ENCODE measurements at places on chromosomes 6 and 20.

- DNase-seq, result no peak
These were observed 5.3 kb upstream of the FNDC1 start for GRCh38 chr6:159163901-159164370.

GRCh38 chr6:104955491-104955890, 1.4 kb upstream of the LIN28B start:
- DNase-seq, result no peak

DNA sequence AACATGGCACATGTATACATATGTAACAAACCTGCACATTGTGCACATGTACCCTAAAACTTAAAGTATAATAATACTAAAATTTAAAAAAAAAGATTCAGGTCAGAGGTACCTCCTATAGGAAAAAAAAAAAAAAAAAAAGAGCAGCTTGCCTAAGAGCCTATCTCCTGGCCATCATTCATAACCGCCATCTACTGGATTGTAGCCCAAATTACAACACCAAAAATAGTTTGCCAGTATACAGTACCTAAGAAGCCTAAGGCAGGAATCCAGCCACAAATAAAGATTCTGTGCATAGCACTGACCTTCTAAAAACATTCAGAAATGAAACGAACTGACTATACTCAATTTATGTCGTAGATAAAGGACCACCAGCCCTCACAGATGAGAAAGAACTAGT, 438.4 kb upstream of the ADGRB3 start:
- peak; percentile 27 for DNase-seq

- DNase-seq, result no peak
These were observed 80.9 kb downstream of the OPN5 start for GRCh38 chr6:47862731-47863130.

DNA sequence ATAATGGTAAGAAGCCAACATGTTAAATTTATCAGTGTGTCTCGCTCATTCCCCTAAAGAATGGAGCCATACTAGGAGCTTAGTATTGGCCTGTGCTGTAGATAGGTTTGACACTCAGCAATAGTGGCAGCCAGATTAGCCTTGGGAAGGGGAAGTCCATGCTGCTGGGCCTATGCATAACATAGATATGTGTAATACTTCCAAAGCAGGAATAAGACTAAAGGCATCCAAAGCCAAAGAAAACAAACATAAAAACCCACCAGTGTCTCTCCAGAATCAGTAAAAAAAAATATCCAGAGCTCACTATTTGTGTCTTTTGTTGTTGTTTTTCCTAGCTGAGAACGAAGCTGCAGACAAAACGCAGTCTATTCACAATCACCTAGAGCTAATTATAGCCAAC, 104.2 kb upstream of the STXBP5 start:
- no peak for DNase-seq

DNA sequence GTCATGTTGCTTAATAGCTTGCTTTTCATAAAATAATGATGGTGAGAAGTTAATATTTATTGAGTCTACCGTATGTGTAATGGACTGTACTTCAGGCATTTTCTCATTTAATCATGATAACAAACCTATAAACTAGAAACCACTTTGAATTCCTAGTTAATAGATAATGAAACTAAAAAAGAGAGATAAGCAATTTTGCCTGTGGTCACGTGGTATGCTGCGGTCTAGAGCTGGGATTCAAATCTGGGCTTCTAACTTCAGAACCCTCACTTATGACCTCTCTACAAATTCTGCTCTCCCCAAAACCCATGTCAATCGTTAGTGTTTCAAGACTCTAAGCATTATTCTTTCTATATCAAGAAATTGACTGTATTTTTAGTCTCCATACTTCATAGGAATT, 700.7 kb downstream of the PRKN start:
- DNase-seq, result no peak

DNA sequence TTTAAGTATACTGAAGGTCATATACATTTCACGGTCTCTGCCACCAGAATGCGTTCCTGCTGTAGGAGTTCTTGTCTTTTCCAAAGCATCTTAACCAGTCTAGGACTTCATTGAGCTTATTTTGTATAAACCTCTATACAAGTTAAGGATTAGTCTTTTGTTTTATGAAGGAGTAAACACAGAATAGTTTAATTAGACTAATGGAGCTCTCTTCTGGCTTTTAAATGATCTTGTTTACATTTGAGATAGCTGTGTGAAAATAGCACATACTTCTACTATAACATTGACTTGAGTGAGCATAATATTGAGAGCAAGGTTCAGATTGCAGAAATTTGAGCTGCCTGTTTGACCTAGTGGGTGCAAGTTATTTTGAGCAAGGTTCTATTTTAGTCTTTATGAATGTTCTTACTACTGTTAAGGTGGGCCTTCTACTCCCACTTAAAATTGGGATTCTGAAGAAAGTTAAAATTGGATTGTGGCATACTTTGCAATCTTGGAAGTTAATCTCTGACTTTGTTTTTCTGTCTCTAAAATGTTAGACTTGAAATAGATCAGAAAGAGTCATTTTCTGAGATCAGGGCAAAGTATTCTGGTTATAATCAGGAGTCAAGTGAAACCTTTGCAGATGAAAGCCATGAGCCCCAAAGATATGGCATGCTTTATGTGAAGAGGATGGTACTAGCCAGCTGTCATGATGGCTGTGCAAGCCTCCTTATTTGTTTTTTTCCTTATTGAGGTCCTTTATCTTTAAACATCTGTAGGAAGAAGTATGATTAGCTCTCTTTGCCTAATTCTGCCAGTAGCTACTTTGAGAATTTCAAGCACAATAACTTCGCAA, 41.8 kb downstream of the RPRD1B start:
- no peak for DNase-seq

- no peak for DNase-seq
These were observed 9.4 kb downstream of the MMP24 start for GRCh38 chr20:35235881-35236280.

DNA sequence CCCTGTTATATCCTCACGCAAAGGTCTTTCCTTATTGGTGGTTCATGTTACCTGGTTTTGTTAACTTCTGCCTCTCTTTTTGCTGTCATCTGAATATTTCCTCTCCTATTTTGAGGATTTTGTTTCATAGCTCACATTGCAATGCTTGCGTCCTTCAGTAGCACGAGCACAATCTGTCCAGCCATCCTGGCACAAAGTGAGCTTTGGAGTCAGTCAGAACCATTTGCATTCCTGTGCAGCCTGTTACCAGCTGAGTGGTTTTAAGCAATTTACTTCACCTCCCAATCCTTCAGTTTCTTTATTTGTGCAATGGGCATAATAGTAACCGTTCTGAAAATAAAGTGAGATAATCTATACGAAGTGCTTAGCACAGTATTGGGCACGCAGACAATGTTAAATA, 42.7 kb downstream of the AKAP7 start:
- no peak for DNase-seq

GRCh38 chr20:39785252-39785917, 823.2 kb downstream of the DHX35 start:
- no peak for DNase-seq

DNA sequence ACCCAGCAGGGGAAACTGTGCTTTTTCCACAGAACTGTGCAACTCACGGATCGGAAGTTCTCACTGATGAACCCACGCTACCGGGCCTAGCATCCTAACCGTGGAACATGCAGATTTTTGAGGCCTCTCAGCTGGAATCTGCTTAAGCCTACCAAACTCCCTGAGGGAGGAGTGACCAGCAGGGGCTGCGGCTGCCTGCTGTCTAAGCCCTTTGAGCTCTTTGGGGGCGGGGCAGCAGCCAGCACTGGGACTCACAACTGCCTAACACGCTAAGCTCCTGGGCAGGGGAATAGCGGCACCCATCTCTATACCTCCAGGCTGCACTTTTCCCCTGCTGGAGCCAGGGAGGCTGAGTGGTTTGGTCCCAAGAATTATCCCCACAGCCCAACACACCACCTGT, 20.4 kb upstream of the METTL24 start:
- no peak for DNase-seq

GRCh38 chr20:59149678-59150504, 13.7 kb upstream of the ZNF831 start:
- DNase-seq, result no peak

DNA sequence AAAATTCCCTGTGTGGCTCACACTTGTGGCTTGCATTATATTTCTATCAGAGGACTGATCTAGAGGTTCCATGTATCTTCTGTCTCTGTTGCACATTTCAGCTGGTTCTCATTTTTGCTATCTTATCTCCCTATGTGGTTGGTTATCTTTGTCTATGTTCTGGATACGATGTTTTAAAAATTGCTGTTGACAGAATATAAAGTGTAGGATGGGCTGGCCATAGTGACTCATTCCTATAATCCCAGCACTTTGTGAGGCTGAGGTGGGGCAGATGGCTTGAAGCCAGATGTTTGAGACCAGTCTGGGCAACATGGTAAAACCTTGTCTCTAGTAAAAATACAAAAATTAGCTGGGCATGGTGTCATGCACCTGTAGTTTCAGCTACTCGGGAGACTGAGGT, 9.9 kb upstream of the ULBP3 start:
- DNase-seq, result no peak

DNA sequence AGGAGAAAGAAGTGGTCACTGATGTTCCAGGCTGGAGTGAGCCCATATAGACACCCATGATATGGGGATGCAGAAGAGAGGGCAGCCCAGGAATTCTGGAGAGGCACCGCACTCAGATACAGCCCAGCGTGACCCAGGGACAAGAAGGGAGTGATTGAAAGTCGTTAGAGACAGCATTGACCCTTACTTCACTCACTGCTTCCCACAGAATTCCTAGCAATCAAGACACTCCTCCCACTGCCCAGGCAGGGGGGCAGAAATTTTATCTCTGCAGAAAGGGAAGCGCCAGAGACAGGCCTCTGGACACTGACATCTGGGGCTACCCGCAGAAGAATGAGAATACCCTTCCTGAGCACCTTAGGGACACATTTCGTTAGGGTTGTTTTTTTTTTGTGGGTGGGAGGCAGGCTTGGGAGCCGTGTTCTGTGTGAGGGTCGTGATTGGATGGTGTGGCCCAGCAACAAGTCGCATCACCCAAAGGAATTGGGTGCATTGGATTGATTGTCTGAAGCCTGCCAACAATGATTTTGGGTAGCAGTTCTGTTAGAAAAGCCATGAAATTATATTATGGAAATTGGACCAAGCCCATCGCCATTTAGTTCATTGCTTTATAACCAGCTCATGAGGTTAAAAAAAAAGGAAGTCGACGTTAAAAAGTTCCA, 45.9 kb upstream of the MAP3K4 start:
- DNase-seq, result no peak

- no peak for DNase-seq
These were observed 109.3 kb downstream of the TRDN start for GRCh38 chr6:123527406-123527805.

DNA sequence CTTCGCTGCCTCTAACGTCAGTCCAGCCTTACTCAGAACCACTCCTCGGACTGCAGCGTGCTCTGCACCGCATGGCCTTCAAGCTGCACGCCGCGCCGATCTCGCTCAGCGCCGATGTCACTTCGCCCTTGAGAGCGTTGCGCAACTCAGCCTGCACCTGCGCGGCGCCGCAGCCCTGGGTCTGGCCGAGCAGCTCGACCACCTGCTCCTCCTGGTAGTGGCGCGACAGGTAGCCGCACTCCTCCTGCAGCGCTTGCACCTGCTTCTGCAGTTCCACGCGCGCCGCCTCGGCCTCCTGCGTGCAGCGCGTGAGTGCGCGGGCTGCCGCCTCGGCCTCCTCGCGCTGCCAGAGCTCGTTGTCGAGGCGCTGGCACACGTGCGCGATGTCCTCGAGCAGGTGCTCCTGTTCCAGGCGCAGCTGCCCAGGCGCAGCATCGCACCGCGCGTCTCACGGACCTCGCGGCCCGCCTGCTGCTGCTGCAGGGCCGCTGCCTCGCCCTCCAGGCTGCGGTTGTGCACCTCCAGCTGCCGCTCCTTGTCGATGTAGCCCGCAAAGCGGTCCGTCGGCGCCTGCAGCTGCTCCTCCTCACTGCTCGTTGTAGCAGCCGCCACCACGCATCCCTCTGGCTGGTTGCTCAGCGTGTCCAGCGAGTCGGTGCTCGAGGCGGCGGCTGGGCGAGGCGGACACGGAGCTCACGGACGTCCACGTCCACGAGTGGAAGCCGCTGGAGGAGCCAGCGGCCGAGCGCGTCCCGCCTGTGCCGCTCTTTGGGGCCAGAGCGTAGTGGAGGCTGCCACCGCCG, 380.6 kb upstream of the CHD6 start:
- no peak for DNase-seq

- DNase-seq, result no peak
These were observed 74.0 kb upstream of the MYL9 start for GRCh38 chr20:36467076-36467999.

DNA sequence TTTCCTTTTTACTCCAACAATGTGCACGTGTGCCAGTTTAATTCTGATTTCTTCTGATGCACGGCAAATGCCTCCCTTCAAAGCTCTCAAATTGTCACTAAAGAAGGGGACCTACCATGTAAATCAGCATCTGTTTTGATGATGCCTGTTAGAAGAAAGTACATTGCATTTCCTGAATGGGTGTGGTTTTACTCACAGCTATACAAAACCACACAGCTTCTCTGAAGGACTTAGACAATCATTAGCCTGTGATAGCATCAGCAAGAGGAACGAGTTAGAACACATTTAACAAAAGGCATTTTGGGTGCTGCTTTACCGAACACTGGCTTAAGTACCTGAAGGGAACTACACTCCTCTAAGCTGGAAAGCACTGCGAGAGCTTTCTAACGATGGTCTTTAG, 109.4 kb downstream of the ATXN1 start:
- no peak for DNase-seq

Measured in HEK293T (cell line).